Progenitor cell of endocrine pancreas (in vitro differentiated cells): ENCODE measurements at places on chromosomes 5 and 9. TPM values are rescaled to one million over a fixed set of nuclear protein-coding genes. Genes with fewer than 3 reads are reported as not detected.

DNA sequence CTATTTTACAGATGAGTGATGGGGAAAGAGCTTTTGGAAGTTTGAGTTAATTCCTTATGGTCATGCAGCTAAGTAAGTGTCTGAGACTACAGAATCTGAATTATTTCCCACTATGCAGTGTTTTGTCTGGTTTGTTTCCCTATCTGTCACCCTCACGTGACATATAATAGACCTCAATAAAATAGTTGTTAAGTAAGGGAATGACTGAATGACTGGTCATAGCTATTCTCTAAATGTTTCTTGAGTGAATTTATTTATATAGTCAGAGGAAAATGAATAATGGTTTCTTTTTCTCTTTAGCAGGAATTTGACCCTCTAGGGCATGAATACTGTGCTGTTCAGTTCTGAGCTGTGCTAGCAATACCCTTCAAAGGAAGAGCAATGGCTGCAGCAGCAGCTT, 10.3 kb downstream of the TRIM32 start:
- no peak for DNase-seq
- H3K27ac ChIP-seq = no peak overlapping the region
- no peak overlapping the region for H3K4me3 ChIP-seq
- H3K4me1 ChIP-seq = peaks cover 3% of the 10 kb centered on the region
- no peaks in the 10 kb centered on the region for H3K27me3 ChIP-seq

GRCh38 chr5:140287801-140288521, 14.9 kb downstream of the PFDN1 start:
- no peaks in the 10 kb centered on the region for H3K36me3 ChIP-seq
- no peak overlapping the region for H3K4me3 ChIP-seq
- H3K4me1 ChIP-seq = peaks cover 5% of the 10 kb centered on the region
- no peak for DNase-seq
- no peaks in the 10 kb centered on the region for H3K27me3 ChIP-seq

Gene SV2C
- 0.27 and 0.48 TPM in 2 replicates for total RNA-seq

DNA sequence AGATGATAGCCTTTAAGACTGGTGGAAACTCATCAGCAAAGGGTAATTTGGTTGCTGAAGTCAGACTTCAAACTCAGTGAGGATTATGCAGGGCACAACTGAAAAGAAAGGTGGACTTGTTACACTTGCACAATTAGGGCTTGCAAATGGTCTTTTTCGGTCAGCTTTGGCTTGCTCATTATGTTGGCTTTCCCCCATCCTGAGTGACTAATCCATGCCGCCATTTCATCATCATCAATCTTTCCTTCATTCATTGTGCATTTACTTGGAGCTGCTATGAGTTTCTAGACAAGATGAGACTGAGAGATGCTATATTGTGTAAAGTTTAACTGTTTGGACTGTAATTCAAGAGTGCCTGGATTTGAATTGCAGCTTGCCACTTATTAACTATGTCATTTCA, 134.8 kb upstream of the PPP1R2B start:
- peaks cover 5% of the 10 kb centered on the region for H3K27me3 ChIP-seq
- no peak overlapping the region for H3K4me3 ChIP-seq
- H3K27ac ChIP-seq = no peak overlapping the region
- no peak for DNase-seq
- H3K4me1 ChIP-seq = peaks cover 43% of the 10 kb centered on the region

GRCh38 chr9:124441291-124441690, 9.0 kb upstream of the ADGRD2 start:
- H3K27ac ChIP-seq = no peak overlapping the region
- H3K36me3 ChIP-seq = no peaks in the 10 kb centered on the region
- peaks cover 8% of the 10 kb centered on the region for H3K27me3 ChIP-seq
- H3K4me1 ChIP-seq = no peaks in the 10 kb centered on the region
- DNase-seq = no peak
- no peak overlapping the region for H3K4me3 ChIP-seq

GRCh38 chr5:178196986-178197385, 7.3 kb upstream of the HNRNPAB start:
- no peak for DNase-seq
- no peaks in the 10 kb centered on the region for H3K4me1 ChIP-seq
- H3K4me3 ChIP-seq = no peak overlapping the region
- H3K27me3 ChIP-seq = peaks cover 23% of the 10 kb centered on the region
- peaks cover 2% of the 10 kb centered on the region for H3K36me3 ChIP-seq

Gene FRMD3
- 0.65 and 0.73 TPM in 2 replicates for total RNA-seq

DNA sequence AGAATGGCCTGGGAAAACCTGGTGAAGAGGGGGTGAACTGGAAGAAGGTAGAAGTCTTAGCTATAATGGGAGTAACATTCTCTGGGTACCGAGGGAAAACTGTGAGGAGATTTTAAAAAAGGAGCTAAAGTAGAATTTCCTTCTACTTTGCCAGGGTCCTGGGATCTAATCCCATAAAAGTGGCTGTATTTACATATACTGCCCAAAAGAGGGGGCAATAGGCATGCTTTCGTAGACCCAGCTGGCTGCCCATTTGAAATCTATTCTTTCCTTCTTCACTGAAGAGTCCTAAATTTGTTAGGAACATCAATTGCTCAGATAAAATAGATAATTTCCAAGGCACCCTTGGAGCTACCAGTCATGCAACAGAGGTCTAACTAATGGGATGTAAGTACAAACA, 159.2 kb downstream of the CDC42SE2 start:
- peaks cover 5% of the 10 kb centered on the region for H3K36me3 ChIP-seq
- no peak overlapping the region for H3K4me3 ChIP-seq
- no peak overlapping the region for H3K27ac ChIP-seq
- H3K4me1 ChIP-seq = no peaks in the 10 kb centered on the region
- H3K27me3 ChIP-seq = no peaks in the 10 kb centered on the region

GRCh38 chr9:69572611-69573010, 99.6 kb downstream of the APBA1 start:
- no peaks in the 10 kb centered on the region for H3K4me1 ChIP-seq
- no peak for DNase-seq
- peaks cover 3% of the 10 kb centered on the region for H3K27me3 ChIP-seq
- H3K36me3 ChIP-seq = no peaks in the 10 kb centered on the region
- no peak overlapping the region for H3K27ac ChIP-seq

- no peaks in the 10 kb centered on the region for H3K4me1 ChIP-seq
- no peak for DNase-seq
- H3K27me3 ChIP-seq = peaks cover 45% of the 10 kb centered on the region
- H3K36me3 ChIP-seq = no peaks in the 10 kb centered on the region
These were observed 50.5 kb downstream of the GADD45G start for GRCh38 chr9:89655056-89655989.

Gene PCDH1
- total RNA-seq = 5.5 and 6.3 TPM in 2 replicates

- H3K4me1 ChIP-seq = peaks cover 75% of the 10 kb centered on the region
- H3K4me3 ChIP-seq = no peak overlapping the region
- H3K36me3 ChIP-seq = peaks cover 2% of the 10 kb centered on the region
These were observed 48.9 kb downstream of the SEMA6A start for GRCh38 chr5:116525674-116526073.

Gene ARL10
- total RNA-seq = 24.5 and 29.5 TPM in 2 replicates

Gene PDGFRB
- total RNA-seq = 1.2 and 2.3 TPM in 2 replicates

DNA sequence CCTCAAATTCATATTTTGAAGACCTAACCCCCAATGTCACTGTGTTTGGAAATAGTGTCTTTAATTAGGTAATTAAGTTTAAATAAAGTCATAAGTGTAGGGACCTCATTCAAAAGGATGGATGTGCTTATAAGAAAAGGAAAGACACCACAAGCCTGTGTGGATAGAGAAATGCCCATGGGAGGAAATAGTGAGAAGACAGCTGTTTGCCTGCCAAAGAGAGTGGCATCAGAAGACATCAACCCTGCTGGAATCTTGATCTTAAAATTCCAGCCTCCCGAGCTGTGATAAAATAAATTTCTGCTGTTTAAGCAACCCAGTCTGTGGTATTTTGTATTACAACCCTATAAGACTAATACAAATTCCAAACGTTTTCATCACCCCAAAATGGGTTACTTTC, 1867.9 kb upstream of the NUDT12 start:
- peaks cover 2% of the 10 kb centered on the region for H3K4me1 ChIP-seq
- no peak overlapping the region for H3K4me3 ChIP-seq
- no peak for DNase-seq
- H3K27me3 ChIP-seq = no peaks in the 10 kb centered on the region

DNA sequence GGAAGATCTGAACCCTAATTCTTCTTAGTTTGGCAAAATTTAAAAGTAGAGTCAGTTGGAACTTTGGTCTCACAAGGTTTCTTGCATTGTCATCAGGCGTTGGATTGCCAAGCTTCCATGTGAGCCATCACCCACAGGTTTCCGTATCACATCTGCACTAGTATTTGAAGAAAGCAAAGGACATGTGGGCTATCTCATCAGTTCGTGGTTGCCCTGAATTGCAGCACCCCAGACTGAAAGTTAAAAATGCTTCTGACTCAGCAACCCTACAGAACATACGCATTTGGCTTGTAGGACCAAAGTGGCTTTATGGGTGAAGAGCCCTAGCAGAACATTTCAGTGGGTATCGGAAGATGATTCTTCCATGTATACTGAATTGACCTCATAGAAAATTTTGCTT, 358.0 kb downstream of the ENC1 start:
- peaks cover 7% of the 10 kb centered on the region for H3K4me1 ChIP-seq
- H3K4me3 ChIP-seq = no peak overlapping the region
- peaks cover 31% of the 10 kb centered on the region for H3K27me3 ChIP-seq
- no peak for DNase-seq
- H3K27ac ChIP-seq = no peak overlapping the region

Gene RXRA
- 58.4 and 64.8 TPM in 2 replicates for total RNA-seq

GRCh38 chr5:142432961-142433360, 108.1 kb upstream of the SPRY4 start:
- H3K27ac ChIP-seq = no peak overlapping the region
- H3K4me3 ChIP-seq = no peak overlapping the region
- DNase-seq = no peak
- H3K36me3 ChIP-seq = no peaks in the 10 kb centered on the region
- H3K4me1 ChIP-seq = peaks cover 1% of the 10 kb centered on the region
- peaks cover 4% of the 10 kb centered on the region for H3K27me3 ChIP-seq

Gene RECK
- 6.9 and 7.1 TPM in 2 replicates for total RNA-seq

- no peak overlapping the region for H3K4me3 ChIP-seq
- no peaks in the 10 kb centered on the region for H3K4me1 ChIP-seq
- H3K27me3 ChIP-seq = no peaks in the 10 kb centered on the region
- H3K36me3 ChIP-seq = no peaks in the 10 kb centered on the region
These were observed 73.0 kb upstream of the MPDZ start for GRCh38 chr9:13352451-13352979.

DNA sequence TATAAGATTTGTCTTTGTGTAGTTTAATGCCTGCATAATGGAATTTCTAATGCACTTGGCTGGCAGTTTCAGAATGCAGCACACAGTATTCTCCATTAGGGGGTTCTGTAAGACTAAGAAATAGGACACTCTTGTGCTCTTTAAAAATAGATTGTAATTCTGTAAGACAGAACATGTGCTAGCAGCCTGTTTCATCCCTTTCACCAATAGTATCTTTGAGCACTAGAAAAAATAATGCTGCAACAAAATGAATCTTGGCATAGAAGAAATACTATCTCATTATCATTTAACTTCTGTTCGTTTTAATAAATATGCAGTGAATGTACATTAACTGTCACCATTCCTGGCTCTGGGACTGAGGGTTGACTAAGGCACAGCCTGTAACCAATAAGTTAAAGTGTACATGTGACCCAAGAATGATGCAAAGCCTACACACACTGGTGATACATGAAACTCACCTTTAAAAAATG, 23.8 kb upstream of the ZNF622 start:
- H3K4me3 ChIP-seq = no peak overlapping the region
- DNase-seq = no peak
- no peaks in the 10 kb centered on the region for H3K36me3 ChIP-seq
- H3K4me1 ChIP-seq = peaks cover 5% of the 10 kb centered on the region
- H3K27me3 ChIP-seq = peaks cover 2% of the 10 kb centered on the region
- no peak overlapping the region for H3K27ac ChIP-seq

Gene ECSCR
- total RNA-seq = not detected in 2 replicates

DNA sequence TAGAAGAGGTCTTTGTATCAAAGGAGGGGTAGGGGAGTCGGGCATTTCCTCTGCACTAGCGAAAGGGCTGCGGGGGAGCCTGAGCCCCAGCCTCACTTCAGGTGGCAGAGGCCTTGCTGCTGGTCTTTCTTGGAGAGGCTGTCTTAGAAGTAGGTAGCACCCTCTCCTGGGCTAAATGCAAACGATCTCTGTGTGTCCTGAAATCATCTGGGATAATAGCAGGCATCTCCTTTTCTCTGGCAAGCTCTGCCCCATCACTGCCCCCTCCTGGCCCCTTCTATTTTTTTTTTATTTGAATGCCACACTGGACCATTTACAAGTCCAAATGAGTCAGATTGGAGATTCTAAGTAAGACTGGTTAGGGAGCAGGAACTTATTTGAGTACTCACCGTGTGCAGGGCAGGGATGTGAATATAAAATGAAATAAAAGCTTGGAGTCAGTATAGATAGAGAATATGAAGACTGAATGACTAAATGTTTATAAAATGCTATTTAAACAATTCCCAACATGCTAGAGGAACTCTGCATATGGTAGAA, 137.1 kb downstream of the FGF1 start:
- H3K36me3 ChIP-seq = no peaks in the 10 kb centered on the region
- H3K4me1 ChIP-seq = peaks cover 10% of the 10 kb centered on the region
- no peak overlapping the region for H3K4me3 ChIP-seq
- H3K27ac ChIP-seq = no peak overlapping the region
- DNase-seq = peak; percentile 36

- no peak overlapping the region for H3K27ac ChIP-seq
- H3K27me3 ChIP-seq = no peaks in the 10 kb centered on the region
- H3K4me3 ChIP-seq = no peak overlapping the region
- peaks cover 4% of the 10 kb centered on the region for H3K4me1 ChIP-seq
- DNase-seq = no peak
These were observed 644.7 kb upstream of the CDH6 start for GRCh38 chr5:30548580-30549305.

DNA sequence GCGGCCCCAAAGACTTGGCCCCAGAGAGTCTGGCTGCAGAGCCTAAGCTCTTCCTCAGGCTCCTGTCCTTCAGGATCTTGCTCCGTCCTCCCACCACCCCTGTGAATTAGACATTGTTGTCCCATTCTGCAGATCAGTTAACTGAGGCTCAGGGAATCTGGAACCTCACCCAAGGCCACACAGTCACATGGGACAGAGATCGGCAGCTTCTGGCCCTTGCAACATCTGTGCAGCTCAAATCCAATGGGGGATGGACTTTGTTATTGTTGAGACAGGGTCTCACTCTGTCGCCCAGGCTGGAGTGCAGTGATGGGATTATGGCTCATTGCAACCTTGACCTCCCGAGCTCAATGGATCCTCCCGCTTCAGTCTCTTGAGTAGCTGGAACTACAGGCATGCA, 23.9 kb upstream of the LAMC3 start:
- no peak for DNase-seq
- H3K27me3 ChIP-seq = peaks cover 19% of the 10 kb centered on the region
- no peaks in the 10 kb centered on the region for H3K36me3 ChIP-seq
- H3K4me1 ChIP-seq = peaks cover 6% of the 10 kb centered on the region
- no peak overlapping the region for H3K4me3 ChIP-seq

Gene SELENOP
- total RNA-seq = 85.3 and 86.3 TPM in 2 replicates

- DNase-seq = no peak
- H3K4me1 ChIP-seq = peaks cover 22% of the 10 kb centered on the region
- no peak overlapping the region for H3K4me3 ChIP-seq
- no peaks in the 10 kb centered on the region for H3K36me3 ChIP-seq
These were observed 56.7 kb downstream of the GADD45G start for GRCh38 chr9:89661391-89661949.

- H3K27me3 ChIP-seq = no peaks in the 10 kb centered on the region
- no peak overlapping the region for H3K4me3 ChIP-seq
- DNase-seq = no peak
These were observed 136.0 kb downstream of the CDK5RAP2 start for GRCh38 chr9:120443976-120444375.
